ENCODE measurements at places on chromosomes 6 and 20. TPM values are rescaled to one million over a fixed set of nuclear protein-coding genes. Genes with fewer than 3 reads are reported as not detected.

The PNPLA1 gene
- total RNA-seq, result not detected

The CENPB gene
- total RNA-seq, result 32.7 TPM

The MEP1A gene
- not detected for total RNA-seq

The CSTF1 gene
- 75.2 TPM for total RNA-seq

All from Karpas-422 (cell line).